Tibial artery (tissue), 4 donors: ENCODE measurements at places on chromosomes 1 and 21.

GRCh38 chr1:183693521-183693920 is 40.4 kb upstream of the APOBEC4 start:
- no peak for DNase-seq

GRCh38 chr1:145906954-145907753 is 2.7 kb downstream of the ITGA10 start:
- DNase-seq = no peak

DNA sequence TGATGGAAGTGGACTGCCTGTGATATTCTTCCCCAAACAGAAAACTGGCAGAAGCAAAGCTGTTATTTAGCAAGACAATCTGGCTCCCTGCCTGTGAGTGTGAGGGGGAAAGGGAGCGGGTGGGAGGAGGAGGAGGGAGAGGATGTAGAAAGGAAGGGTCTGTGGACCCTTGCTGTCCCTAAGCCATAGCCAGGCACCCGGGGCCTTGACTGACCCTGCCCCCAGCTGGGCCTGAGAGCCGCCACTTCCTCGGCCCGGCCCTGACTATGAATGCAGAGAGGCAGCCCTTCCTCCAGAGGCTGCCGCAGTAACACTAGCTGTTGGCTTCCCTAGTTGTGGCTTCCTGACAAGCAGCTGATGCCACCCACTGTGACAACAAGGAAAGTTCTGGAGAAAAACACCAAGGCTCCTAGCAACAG is 13.9 kb downstream of the PLA2G2F start:
- peak; percentile 53 for DNase-seq

DNA sequence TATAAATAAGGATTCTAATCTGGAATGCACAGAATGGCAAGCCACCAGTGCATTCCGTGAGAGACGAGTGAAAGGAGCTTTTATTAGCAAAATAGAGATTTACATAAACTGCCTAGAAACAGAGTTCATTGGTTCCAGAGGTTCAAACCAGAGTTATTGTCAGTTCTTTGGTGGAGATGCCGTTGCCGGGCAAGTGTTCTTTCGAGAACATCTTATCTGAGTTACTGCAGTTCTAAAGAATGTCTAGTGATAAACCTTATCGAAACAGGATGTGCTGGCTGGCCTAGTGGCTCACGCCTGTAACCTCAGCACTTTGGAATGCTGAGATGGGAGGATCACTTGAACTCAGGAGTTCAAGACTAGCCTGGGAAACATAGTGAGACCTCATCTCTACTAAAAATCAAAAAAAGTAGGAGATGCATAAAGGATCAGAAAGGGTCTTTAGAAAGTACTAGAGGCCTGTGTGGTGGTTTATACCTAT is 19.9 kb upstream of the EVI5 start:
- peak; percentile 70 for DNase-seq

DNA sequence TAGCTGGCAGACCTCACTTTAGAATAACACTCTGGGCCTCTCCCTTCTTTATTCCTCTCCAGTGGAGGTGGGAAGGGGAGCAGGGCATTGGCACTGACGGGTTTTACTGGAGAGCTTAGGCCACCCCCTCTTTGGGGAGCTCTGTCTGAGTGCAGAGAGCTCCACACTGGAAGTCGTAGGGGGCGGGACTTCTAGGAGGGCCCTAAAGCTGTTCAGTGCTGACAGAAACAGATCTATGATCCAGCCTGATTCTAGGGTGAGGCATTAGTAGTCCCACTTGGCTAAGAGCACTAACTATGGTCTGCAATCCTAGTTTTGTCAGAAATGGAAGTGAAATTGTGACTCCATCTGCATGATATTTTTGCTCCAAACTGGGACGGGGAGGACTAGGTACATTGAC is 138.7 kb downstream of the MIS18A start:
- DNase-seq = no peak

DNA sequence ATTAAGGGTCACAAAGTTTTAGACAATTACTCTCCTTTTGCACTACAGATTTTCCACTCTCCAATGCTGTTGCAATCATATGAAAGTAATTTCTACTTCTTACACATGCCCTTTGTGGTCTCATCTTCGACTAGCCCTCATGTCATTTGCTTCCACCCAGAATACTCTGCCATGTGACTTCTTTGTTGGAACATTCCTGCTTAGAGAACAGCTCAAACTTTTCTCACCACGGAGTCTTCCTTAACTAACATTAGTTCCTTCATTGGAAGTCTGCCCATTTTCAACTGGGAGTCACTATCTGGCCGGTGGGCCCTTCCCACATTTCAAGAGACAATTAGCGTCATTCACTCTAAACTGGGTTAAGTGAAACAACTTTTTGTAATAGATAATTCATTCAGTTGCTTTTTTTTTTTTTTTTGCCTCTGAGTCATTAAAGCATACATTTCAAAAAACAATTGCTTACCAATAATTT is 142.6 kb upstream of the PALMD start:
- DNase-seq = no peak

DNA sequence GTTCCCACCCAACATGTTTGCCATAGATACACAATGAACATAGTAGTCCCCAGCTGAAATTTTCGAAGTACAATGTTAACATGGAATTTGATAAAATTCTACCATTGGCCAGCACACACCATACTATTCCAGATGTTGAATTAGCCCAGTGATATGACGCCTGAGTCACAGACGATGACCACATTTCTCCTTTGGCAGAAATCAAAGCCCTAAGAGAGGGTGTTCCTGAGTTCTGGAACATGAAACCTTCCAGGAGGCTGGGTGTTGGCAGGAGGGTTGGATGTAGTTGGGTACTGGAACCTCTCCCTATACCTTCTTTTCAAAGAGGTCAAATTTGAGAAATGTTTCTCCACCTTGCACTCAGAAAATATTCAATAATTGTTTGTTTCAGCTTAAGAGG is 37.8 kb downstream of the LPAR3 start:
- DNase-seq = no peak
